ENCODE measurements at places on chromosomes 3 and 15.

DNA sequence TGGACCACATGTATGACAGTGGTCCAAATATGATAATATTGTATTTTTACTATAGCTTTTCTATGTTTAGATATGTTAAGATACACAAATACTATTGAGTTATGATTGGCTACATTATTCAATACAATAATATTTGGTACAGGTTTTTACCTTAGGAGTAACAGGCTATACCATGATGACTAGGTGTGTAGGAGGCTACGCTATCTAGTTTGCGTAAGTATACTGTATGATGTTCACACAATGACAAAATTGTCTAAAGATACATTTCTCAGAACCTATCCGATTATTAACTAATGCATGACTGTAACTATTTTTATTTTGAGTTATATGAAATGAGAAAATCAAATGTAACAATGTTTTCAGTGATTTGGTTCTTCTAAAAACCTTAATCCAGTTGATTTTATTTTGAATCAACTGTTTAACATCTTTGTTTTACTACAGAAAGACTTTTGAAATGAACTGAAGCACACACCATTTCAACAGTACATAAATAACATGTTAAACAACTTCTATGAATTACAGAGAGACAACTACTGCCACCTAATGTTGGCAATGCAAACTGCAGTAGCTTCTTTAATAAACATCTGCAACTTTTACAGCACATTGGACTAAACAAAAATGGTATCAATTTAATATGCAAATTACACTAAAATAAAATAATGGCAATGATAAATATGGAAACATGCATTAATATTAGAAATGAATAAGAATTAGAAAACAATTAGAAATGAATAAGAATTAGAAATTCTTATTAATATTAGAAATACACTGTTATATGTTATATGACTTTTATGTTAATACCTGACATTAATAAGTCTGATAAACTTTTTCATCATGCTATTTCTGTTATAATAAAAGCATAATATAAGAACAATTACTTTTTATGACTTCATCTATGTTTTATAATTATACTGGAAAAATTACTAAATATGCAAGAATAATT, 255.7 kb downstream of the MBNL1 start:
- DNase-seq: no peak

DNA sequence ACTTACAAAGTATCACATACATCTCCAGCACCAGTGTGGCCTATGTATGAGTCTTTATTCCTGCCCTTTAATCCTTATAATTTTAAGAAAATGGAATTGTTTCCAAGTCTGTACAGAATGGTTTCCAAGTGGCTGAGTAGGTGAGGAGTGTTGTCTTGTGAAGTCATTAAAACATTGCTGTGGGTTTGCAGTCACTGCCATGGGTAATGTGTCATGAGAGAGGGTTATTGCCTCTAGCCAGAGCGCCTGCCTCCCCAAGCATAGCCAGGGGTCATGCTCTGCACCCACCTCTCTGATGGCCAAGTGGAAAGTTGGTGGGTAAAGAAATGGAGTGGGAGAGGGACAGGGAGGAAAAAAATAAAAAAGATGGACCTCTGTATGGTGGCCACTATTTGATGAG, 25.3 kb downstream of the TRAK1 start:
- no peak for DNase-seq

- no peak for DNase-seq
These were observed 277.4 kb upstream of the NR2E3 start for GRCh38 chr15:71532994-71533393.

DNA sequence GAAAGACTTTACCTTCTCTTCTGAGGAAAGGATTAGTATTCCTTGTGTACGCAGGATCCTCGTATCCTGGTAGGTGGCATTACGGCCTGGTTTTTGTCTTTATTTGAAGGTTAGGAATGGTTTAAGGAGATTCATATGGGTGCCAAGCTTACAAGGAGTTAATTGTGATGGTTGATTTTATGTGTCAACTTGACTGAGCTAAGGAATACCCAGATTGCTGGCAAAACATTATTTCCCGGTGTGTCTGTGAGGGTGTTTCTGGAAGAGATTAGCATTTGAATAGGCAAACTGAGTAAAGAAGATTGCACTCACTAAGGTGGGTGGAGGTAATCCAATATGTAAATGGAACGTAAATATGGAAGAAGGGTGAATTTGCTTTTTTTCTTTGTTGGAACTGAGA, 44.4 kb upstream of the ABI3BP start:
- DNase-seq: no peak

DNA sequence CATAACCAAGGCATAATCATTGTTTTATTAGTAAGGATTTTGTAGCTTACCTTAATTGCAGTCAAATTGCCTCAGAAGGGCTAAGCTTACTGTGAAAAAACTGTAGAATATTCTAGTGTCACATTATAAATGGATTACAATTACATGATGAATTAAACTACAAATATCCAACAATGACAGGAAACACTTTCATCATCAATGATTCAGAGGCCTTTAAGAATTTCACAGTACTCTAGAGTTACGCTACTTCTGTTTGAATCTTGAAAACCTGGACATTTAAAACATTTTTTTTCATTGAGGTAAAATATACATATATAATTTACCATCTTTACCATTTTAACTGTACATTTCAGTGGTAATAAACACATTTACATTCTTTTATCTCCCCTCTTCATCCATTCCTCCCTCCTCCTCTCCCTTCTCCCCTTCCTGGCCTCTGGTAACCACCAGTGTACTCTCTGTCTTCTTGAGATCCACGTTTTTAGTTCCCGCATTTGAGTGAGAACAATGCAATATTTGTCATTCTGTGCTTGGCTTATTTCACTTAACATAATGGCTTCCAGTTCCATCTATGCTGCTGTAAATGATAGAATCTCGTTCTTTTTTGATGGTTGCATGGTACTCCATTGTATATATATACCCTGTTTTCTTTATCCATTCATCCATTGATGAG, 54.7 kb downstream of the GJD2 start:
- DNase-seq: no peak

- DNase-seq: no peak
These were observed 324.8 kb upstream of the CTDSPL start for GRCh38 chr3:37536840-37537239.

- no peak for DNase-seq
These were observed 42.8 kb downstream of the SSR3 start for GRCh38 chr3:156511987-156512677.

GRCh38 chr3:152222327-152222726, 46.4 kb upstream of the MBNL1 start:
- DNase-seq: no peak

GRCh38 chr3:119945291-119945690, 149.0 kb downstream of the GSK3B start:
- DNase-seq: no peak

DNA sequence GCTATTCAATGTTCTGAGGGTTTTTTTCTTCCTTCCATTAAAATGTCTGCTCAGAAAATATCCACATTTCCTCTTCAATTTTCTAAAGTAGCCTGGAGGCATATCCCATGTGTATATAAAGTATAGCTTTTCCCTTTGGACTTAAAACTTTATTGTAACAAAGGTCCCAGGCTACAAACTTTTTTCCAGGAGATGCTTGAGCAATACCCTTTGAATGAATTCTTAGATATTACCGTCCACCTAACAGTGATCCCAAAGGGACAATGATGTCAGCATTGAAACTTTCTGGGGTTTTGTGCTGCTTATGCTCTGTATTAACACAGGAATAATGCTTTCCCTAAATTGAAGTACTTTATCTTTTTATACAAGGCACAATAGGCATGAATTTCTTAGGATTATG, 525.2 kb downstream of the CADM2 start:
- no peak for DNase-seq

- DNase-seq: no peak
These were observed 190.4 kb downstream of the DIPK2A start for GRCh38 chr3:144162042-144162441.

DNA sequence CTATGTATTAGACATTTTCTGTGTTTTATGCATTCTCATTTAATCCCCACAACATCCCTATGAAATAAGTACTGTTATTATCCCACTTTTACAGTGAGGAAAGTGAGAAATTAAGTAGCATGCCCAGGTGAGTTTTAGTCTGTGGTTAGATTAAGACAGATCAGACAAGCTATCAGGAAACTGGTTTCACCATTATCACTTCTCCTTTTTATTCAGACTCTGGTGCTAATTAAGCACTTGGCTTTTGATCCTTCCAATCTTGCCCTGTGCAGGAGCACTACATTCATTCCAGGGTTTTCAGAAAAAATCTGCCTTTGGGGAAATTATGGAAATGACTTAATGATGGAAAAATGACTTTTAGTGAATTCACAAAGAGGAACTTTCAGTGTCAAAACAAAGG, 115.2 kb downstream of the TMEM108 start:
- DNase-seq: no peak

GRCh38 chr15:38242055-38242454, 10.6 kb upstream of the SPRED1 start:
- no peak for DNase-seq

- no peak for DNase-seq
These were observed 977.6 kb downstream of the IGSF11 start for GRCh38 chr3:118057086-118057485.

- DNase-seq: no peak
These were observed 145.8 kb upstream of the THRB start for GRCh38 chr3:24640330-24640877.

- DNase-seq: no peak
These were observed 101.2 kb downstream of the SMAD6 start for GRCh38 chr15:66803182-66803729.

GRCh38 chr3:167899093-167899492, 163.6 kb downstream of the SERPINI1 start:
- no peak for DNase-seq

GRCh38 chr15:88613074-88613944, 7.8 kb upstream of the AEN start:
- DNase-seq: no peak

DNA sequence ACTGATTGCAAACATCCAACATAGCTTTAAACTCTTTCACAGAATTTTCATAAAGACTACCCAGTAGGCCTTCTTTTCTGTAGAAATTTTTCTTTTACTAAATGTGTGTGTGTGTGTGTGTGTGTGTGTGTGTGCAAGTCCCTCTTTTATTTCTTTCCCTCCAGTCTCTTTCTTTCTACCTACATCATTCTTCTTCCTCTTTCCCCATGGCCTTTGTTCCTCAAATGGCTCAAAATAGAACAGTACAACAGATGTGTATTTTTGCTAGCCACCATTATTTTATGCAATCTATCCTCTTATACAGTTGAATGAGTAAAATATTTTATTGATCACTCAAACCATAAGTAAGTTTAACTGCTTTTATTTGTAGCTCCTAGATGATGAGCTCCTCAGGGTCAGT, 76.4 kb downstream of the USF3 start:
- no peak for DNase-seq

DNA sequence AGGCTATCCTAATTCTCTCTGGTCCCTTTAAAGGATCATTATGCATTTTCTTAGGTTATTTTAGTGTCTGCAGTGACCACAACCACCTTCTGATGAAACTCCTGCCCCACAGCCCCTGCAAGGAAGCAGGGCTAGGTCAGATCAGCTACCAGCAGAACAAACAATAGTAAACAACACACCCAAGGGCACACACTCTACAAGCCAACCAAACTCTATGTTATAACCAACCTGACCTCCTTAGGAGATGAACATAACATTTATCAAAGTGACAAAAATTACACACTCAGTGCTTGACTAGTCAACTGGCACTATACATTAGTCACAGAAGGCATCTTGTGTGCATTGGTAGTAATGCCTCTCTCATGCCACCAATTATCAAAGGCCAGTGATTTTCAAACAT, 17.3 kb downstream of the DENND6A start:
- DNase-seq: no peak

- DNase-seq: no peak
These were observed 113.4 kb downstream of the UNC13C start for GRCh38 chr15:54091651-54092050.

DNA sequence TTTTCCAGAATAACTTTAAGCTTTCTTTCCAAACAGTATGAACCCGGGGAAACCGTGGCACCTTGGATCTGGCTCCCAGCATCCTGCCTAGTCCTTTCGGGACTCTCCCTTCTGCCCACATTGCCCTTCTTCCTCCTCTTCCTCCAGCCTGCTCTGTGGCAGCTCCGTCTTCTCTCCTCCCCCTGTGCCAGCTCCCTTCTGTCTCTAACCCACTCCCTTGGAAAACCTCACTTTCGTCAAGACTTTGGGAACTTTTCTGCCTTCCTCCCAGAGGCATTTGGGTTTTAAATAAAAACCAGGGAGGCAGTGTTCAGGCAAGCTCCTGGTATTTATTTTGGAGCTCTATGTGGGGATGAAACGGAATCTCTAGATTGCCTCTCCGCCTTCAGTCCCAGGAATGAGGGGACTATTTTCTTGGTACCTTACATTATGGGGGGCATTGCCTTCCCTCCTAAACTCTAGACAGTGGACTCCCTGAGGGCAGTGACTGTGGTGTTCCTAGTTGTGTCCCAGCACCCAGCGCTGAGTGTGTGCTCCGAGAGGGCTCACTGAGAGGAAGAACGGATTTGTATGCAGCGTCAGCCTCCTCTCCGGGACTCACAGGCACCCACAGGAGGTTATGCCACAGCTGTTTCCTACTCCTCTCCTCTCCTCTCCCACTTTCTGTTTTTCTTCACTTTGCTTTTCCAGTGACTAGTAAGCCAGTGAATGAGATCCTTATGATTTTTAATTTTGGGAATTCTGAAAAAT, 105.4 kb upstream of the MRPS22 start:
- no peak for DNase-seq

DNA sequence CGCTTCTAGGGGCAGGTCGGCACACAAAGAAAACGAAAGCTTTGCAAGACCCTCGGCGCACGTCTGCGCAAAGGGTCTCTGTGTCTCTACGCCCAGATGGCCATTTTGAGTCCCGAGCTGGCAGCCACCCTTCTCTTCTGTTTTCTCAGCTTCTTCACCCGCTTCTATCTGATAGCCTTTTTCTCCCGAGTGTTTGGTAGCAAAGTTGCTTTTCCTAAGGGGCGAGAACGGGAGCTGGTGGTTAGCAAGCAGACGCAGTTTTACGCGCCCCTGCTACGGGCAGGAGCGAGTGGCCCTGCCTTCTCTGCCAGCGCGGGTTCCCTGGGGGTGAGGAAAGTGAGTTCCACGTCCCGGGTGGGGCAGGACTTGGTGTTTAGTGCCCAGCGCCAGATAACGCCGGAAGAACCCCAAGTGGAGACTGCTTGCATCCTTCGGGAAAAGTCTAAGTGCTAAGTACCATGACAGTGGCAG, 2.9 kb upstream of the MKRN2 start:
- DNase-seq: no peak

GRCh38 chr15:55796321-55796965, 53.5 kb upstream of the PRTG start:
- no peak for DNase-seq

DNA sequence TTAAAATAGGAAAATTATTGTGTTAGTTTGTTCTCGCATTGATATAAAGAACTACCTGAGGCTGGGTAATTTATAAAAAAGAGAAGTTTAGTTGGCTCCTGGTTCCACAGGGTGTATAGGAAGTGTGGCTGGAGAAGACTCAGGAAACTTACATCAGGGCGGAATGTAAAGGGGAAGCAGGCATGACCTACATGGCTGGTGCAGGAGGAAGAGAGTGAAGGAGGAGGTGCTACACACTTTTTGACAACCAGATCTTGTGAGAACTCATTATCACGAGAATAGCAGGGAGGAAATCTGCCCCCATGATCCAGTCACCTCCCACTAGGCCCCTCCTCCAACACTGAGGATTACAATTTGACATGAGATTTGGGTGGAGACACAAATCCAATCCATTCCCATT, 490.7 kb downstream of the RBMS3 start:
- no peak for DNase-seq
